Dermis microvascular lymphatic vessel endothelial cell (primary cell): ENCODE measurements at places on chromosomes 13 and 19.

DNA sequence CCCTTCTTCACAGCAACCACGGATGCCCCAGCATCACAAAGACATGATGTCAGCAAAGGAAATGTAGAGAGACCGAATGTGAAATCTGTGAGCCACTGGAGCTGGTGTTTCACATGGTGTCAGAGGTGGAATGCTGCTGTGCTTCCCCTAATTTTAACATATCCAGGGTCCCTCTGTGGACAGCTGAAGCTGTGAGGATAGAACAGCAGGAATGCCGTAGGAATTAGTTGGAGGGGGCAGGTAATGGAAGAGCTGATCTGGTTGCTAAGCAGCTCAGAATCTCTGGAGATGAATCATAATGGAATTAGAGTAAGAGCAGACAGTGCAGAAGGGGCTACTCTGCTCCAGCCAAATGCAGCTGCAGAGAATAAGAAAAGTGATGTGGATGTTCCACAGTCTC is 68.9 kb upstream of the ZNF835 start:
- DNase-seq, result no peak

DNA sequence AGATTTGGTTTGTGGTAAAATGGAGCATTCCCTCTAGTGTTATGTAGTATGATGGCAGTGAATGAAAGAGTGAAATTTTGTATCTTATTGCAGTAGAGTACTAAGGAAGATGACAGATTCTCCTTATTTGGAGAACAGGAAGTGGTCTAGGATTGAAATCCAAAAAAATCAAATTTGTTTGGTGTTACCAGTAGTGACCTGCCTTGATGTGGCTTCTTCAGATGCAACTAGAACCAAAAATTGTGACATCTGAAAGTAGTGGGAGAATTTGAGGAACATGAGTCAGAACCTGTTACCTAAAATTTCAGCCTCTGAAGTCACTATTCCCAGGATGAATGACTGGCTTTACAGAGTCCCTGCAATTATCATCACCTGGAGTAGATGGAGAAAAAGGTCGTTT is 165.9 kb downstream of the KLF5 start:
- DNase-seq, result no peak

- DNase-seq, result no peak
These were observed 140.0 kb downstream of the FGF14 start for GRCh38 chr13:102261809-102262208.

- DNase-seq, result no peak
These were observed 9.6 kb downstream of the TGDS start for GRCh38 chr13:94586371-94586770.

DNA sequence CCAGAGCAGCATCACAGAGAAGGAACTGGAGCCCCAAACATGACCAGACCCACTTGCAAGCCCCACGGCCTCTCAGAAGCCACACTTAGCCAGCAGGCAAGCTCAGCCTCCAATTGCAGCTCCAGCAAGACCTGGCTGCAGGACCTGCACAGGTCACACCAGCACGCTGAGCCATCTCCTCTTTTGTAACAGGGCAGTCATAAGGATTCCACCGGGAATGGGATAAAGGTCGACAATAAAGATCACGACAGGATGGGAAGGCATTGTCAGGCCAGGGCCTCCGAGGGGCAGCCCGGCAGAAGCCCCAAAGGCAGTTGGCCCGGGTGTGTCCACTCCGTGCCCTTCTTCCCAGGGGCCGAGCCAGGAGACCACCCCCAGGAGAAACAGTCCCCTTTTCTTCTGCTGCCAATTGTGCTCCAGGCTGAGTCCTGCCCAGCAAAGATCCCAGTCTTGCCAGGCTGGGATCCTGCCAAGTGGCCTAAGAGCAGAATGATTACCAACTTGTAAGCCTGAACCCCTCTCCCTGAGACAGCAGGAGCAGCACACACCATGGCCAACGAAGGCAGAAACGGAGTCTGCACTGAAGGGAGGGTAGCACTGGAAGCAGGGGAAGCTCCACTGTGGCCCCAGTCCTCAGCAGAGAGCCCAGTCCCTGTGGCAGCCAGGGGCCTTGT is 12.5 kb downstream of the PEPD start:
- peak; percentile 72 for DNase-seq

DNA sequence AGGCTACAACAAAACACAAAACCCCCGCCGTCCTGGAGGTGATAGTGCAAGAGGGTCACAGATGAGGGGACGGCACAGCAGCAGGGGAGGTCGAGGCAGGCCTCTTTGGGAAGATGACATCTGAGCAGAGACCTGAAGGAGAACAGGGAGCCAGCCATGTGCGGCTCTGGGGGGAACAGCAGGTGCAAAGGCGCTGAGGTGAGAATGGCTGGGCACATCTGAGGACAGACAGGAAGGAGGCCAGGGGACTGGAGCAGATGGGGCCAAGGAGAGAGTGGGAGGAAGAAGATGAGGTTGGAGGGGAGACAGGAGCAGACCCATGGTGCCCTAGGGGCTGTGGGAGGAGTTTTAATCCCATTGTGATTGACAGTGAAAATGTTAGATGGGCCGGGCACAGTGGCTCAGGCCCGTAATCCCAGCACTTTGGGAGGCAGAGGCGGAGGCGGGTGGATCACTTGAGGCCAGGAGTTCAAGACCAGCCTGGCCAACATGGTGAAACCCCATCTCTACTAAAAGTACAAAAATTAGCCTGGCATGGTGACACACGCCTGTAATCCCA is 1.8 kb upstream of the CKM start:
- no peak for DNase-seq

DNA sequence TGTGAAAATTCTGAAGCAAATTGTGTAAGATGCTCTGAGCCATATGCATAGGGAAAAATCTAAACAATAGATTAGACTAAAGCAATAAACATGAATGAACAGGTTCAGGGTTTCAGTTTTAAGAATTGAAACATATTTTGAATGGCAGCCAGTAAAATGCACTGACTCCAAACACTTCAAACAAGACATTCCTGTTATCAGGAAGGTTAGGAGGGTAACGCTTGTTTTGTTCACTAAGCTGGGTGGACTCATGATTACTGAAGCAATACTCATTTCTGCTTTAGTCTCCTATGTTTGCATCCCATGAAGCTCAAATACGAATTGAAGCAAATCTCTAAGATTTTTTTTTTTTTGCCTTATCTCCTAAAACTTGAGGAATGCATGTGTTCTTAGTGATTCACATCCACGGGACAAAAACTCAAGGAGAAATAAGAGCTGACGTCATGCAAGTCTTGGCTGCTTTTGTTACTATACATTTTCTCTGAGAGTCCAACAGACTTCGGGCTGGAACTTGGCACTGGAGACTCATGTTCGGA is 29.1 kb upstream of the IGFL4 start:
- no peak for DNase-seq

GRCh38 chr13:104534847-104535246 is 1468.6 kb upstream of the SLC10A2 start:
- DNase-seq, result no peak

DNA sequence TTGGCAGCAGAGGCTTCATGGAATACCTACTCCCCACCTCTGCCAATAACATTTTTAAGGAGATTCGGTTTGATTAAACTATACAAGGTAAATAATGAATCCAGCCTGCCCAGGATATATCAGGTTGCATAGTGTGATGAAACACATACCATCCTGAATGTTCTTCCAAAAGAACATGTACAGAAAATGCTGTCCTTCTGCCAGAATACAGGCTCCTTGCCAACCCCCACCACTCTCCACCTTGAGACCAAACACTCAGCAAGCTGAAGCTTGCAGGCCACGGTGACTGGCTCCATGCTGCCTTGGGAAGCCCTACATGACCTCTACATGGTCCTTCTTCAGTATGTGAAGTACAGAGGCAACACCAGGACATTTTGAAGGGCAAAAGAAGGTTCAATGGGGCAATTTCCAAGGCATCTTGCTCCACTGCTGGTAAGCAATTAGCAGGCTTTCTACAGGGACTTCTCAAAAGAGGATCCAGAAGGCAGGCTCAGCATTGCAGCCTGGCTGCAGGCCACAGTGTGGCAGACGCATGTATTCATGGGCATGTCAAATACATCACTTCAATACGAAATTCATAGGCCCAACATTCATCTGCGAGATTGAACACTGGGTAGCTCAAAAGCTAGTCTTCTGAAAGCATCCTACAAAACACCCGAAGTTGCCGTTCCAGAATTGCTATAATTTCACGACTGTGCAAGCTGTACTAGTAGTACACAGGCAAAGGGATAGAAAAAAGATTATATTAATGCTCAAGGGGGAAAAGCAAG is 62.4 kb upstream of the SERP2 start:
- no peak for DNase-seq

DNA sequence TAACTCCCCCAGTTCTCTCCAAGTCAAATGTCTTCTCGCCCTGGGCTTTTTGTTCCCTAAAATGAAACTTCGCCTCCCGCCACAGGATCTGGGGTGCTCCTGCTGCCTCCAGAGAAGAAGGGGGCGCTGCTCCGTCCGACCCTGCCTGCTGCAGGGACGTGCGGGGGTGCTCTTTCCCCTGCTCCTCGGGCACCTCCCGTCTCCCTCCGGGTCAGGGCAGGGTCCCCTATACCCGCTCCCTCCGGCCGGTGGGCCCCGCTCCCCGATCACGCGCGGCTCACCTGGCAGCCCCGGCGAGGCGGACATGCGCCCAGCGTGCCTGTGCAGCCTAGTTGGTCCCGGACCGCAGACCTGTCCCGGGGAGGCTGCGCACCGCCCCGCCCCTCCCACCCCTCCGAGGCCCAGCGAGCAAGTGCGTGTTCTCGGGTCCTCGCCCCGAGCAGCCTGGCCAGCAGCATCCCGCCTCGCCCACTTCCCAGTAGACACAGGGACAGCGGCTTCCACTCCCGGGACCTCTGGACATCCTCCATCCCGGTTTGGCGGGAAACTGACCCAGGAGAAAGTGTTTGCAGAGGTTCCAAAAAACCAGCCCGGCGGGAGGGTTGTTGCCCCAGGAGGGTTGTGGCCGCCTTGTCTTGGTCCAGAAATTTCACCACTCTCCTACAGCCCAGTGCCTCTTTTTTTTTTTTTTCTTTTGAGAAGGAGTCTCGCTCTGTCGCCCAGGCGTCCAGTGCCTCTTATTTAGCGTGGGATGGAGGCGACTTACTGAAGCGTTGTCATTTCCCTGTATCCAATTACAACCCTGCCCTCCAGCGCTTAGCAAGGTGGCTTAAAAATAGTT is at the start of gene OXGR1:
TSS of gene OXGR1 (minus strand) at position 460 of the 841 bp plus-strand sequence. CDS start 6,717 bp downstream, outside the sequence.
- DNase-seq, result no peak

DNA sequence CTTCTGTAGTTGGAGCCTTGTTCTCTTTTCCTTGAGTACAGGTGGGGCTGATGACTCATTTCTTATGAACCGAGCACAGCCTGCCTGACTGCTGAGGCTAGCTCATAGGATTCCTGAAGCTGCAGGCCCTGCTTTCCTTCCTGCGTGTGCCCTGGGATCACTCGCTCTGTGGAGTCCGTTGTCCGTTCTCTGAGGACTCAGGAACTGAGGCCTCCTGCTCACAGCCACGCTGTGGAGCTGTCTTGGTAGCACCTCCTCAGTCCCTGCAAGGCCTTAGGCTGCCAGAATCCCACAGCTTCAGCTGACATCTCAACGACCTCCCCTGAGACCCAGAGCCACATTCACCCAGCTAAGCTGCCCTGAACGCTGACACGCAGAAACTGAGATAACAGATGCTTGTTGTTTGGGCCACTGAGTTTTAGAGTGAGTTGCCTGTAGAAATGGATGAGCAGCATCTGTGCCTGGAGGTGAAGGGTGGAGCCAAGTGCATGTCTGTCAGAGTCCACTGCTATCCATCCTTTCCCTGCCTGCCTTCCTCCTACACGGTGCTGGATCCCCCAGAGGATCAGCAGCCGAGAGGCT is 72.9 kb downstream of the ARHGEF7 start:
- DNase-seq, result no peak

DNA sequence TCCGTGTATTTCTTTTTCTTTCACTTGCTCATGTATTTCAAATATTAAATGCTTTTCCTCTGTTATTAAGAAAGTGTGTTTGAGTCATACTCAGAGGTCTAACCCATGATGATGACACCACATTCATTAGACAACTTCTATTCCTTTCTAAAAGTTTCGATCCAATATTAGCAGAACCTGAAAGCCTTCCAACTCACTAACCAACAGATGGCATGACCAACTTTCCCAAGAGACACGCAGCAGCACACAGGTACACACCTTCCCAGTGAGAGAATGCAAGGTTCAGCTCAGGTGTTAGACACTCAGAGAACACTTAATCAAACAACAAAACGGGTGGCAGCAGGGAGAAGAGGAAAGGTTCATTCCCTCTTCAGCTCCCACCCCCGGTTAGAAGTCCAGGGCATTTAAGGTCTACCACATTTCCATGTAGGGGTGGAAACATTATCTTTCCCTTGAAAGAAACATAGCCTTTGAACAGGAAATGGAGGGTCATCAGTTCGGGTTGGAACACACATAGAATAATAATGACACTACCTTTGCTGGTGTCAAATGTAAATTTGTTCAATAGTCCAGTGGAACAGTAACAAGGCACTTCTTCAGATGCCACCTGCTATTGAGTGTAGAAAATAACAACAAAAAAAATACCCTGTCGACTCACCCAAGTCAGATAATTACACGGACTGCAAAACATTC is 404.2 kb downstream of the COG6 start:
- peak; percentile 39 for DNase-seq

GRCh38 chr13:25196971-25197370 is 24.9 kb upstream of the AMER2 start:
- DNase-seq, result no peak

GRCh38 chr13:26706381-26706780 is 54.2 kb downstream of the GPR12 start:
- DNase-seq, result no peak

DNA sequence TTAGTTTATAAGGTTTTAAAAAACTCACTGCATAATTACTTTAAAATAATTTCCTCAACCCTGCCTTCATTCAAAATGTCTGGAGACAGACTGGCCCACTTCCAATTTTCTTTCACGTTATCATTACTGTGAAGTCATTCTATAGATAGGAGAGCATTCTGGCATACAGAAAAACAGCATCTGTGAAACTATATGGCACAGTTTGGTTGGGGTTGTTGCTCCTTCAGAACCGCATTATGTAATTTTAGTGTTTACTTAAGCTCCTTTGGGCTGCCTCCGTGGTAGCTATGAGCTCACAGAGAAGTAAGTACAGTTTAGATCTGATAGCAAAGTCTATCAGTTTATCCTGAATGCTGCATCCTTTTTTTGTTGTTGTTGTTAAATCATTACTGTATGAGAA is 104.3 kb downstream of the KCNRG start:
- DNase-seq, result no peak

DNA sequence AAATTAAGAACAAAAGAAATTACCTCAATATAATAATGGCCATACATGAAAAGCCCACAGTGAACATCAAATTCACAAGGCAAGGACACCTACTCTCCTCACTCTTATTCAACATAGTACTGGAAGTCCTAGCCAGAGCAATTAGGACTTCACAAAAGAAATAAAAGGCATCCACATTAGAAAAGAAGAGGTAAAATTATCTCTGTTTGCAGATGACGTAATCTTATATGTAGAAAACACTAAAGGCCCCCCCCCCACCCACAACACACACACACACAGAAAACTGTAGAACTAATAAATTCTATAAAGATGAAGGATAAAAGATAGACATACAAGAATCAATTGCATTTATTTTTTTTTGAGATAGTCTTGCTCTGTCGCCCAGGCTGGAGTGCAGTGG is 25.5 kb upstream of the LATS2 start:
- DNase-seq, result no peak
